SHP77 (cell line): ENCODE measurements at places on chromosomes 1 and 21.
A peak's percentile ranks its signal among the peaks of the same experiment; 100 is the strongest.

- no peak for DNase-seq
Measured at GRCh38 chr21:43640400-43640799, 18.9 kb downstream of the HSF2BP start.

GRCh38 chr1:107949467-107950253 is 15.3 kb downstream of the VAV3 start:
- DNase-seq, result no peak

DNA sequence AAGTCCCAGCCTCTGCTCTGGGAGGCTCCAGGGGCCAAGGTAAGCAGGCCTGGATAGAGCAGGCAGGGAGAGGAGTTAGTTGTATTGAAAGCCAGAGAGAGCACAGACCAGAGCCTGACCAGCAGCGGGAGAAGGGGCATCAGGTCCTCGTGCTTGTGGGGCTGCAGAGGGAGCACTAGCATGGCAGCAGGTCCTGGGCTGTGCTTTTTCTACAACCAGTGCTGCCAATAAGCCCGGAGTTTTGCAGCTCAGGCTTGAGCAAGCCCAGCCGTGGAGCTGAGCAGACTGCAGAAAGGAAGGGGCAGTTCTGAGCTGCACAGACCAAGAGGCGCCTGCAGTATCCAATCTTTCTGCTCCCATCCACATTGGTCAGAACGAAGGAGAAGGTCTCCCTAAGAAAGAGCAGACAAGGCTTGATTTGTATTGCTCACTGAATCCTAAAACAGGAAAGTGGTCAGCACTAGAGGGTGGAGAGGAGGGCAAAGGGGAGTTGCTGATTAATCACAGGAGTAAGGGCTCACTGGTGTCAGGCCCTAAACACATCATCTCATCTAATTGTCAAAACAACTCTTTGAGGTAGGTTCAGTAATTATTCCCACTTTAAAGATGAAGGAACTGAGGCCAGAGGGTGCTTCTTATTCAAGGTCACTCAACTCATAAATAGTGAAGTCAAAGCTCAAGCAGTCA is 2.7 kb downstream of the DENND2D start:
- DNase-seq, result no peak

- no peak for DNase-seq
Measured at GRCh38 chr1:117301901-117302300, 65.3 kb upstream of the MAN1A2 start.

GRCh38 chr1:202810615-202811295 is at the start of gene PCAT6:
TSS of gene PCAT6 (plus strand) at chr1:202810954.
- DNase-seq, result peak; percentile 96

DNA sequence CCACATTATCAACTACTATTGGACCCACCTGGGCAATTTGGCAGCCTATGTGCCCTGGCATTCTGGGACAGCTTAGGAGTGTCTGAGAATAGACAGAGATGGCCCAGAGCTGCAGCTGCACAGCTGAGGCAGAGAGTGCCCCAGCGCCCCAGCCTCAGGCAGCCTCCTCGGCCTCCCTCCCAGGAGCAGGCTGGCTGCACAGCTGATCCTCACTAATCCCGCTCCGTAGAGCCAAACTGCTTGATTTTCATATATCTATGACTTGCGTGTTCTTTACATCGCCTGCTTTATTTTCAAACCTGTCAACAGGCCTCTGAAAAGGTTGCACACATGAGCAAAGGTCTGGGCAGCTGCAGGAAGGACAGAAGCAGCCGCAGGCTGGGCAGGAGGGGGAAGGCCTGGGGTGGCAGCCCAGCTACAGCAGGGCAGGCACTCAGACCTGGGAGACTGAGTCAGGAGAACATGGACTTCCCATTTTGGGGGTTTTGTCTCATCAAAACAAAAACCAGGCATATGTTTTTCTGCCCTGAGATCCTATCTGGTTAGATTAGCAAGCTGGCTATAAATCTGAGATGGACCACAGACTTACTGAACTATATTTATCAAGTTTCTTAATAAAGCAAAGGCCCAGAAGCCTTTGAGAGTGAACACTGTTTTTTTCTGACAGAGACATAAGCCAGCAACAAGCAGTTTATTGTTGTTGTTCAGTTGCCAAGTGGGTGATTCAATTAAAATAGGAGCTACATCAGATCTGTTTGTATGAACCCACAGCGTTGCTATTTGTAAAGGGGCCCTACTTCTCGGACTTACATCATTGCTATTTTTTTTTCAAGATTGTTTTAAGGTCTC is 301.8 kb upstream of the DUSP10 start:
- DNase-seq, result no peak

- no peak for DNase-seq
Measured at GRCh38 chr1:12678820-12679219, 34.9 kb downstream of the AADACL4 start.

GRCh38 chr1:205325334-205325884 is 3.9 kb upstream of the NUAK2 start:
- peak; percentile 44 for DNase-seq

GRCh38 chr21:27450216-27450615 is 483.3 kb upstream of the ADAMTS5 start:
- no peak for DNase-seq

DNA sequence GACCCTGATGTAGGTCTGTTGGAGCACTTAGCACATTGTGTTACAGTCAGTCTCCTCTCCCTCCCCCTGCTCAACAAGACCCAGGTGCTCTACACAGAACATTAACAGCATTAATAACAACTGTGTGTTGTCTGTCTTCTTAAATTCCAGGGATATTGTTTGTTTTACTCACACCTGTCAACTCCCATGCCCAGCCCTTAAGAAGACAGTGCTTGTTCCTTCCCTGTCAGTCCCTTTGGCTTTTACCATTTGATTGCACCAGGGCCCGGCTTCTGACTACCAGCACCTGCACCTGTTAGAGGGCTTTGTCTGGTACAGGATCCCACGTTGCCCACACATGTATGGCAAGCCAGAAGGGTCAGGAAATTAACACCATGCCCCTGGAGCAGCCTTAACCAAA is 11.7 kb downstream of the RIMKLA start:
- peak; percentile 22 for DNase-seq

DNA sequence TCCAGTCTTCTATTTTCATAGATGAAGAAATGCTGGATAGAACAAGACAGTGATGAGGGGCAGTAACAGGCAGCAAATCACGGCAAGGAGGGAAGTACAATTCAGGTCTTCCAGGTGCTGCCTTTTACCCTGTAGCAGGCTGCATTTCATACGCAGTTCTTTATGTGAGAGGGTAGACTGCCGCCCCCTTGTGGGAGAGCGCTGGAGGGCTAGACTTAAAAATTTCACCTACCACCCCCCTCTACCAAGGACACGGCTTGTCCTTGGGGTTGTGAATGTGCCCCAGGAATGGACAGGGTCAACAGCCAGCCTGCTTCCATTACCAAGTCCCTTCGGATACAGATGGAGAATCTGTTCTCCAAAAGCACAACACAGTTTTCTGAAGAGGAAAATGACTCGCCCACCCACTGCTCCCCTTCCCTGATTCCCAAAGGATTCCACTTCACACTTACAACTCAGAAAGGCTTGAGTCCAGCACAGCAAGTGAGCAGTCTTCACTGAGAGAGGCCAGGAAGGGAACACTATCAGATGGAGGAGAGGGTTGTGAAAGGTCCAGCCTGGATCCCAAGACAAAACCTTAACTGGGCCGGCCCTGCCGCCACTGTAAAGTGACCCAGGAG is 7.4 kb downstream of the WDR77 start:
- DNase-seq, result peak; percentile 35

DNA sequence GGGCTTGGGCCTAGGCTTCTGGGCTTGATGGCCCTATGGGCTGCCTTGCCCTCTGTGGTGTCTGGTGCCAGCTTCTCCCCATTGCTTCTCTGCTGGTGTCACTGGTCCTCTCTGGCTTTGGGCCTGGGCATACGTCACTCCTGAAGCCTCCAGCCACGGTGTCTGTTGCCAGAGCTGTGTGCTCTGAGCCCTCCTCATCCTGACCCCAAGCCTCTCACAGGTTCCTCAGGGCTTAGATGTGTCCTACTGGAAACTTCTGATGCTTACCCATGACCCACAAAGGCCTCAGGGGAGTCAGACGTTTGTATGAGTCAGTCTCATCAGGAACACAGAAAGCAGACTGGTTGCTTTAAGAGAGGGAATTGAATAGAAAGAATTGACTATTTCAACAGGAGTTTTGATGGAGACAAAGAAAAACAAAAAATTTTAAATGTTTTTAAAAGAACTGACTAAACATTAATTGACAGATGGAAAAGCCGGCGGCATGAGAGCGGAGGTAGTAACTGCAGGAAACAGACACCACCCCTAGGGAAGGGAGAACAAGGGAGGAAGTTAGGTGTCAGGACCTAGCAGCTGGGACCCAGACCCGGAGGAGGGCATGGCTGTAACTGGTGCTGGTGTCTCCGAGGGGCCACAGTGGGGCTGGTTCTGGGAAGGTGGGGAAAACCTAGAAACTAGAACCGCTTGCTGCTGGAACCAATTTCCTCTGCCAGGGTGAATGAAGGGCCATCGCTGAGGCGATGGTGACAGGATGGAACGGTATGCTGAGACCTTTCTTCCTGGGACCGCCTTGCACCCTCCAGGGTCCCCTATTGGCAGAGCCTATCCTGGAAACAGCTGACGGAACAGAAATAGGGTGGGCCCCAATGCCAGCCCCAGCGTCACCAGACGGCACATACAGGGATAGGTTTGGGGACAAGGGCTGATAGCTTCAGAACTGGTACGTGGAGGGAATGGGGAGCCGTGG is 40.0 kb upstream of the CITED4 start:
- DNase-seq, result no peak

- no peak for DNase-seq
Measured at GRCh38 chr1:58608945-58609344, 31.9 kb upstream of the TACSTD2 start.

GRCh38 chr1:64472040-64472376 is 2.1 kb downstream of the CACHD1 start:
- DNase-seq, result no peak

GRCh38 chr1:93775224-93775623 is 93.6 kb upstream of the BCAR3 start:
- DNase-seq, result peak; percentile 25

- DNase-seq, result no peak
Measured at GRCh38 chr1:64474665-64475439, 4.9 kb downstream of the CACHD1 start.

- peak; percentile 16 for DNase-seq
Measured at GRCh38 chr1:62621907-62622306, 24.6 kb downstream of the ANGPTL3 start.

DNA sequence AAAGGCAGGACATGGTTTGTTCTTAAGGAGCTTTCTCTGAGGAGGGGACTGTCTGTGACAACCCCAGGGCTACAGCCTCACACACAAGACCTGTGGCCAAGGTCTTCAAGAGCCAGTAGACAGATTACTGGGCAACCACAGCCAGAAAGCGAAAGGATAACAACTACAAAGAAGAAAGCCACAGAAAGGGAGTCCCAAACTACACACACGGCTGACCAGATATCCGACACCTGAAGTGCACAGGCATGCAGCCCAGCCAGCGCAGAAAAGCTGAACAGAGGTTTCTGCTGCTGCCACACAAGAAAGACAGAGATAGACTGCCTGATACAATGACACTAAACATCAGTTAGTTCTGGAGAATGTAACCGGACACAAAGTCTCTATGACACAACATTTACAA is 21.4 kb upstream of the NADK start:
- no peak for DNase-seq

DNA sequence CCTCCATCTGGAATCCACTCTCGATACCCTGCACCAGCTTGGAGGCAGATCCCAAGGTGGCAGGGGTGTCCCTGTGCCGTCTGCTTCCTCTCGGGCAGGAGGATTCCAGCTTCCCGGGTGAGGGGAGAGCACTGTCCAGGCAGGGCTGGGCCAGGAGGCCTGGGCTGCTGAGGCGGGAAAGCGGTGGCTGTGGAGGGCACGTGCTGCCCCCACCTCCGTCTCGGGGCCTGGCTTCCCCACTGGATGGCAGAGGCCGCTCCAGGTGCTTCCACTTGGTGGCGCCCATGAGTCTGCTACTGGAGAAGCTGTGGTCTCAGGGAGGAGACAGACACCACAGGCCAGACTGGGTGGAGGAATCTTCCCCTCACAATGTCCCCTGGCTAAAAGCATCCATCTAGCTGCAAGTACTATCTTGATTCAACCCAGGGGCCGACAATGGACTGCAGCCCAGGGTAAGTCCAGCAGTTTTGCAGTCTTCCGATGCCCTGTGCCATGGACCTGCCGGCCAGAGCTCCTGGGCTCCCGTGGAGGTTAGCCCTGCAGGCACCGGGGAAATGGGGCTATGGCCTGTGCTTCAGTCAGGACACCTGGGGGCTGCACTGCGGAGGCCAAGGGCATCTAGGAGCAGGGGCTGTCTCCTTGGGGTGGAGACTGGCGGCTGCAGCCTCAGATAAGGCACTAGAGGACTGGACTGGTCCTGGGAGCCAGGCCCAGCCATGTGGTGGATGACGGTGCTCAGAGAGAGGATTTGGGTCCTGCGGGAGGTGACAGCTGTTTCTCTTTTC is 41.3 kb upstream of the EIF4G3 start:
- no peak for DNase-seq

DNA sequence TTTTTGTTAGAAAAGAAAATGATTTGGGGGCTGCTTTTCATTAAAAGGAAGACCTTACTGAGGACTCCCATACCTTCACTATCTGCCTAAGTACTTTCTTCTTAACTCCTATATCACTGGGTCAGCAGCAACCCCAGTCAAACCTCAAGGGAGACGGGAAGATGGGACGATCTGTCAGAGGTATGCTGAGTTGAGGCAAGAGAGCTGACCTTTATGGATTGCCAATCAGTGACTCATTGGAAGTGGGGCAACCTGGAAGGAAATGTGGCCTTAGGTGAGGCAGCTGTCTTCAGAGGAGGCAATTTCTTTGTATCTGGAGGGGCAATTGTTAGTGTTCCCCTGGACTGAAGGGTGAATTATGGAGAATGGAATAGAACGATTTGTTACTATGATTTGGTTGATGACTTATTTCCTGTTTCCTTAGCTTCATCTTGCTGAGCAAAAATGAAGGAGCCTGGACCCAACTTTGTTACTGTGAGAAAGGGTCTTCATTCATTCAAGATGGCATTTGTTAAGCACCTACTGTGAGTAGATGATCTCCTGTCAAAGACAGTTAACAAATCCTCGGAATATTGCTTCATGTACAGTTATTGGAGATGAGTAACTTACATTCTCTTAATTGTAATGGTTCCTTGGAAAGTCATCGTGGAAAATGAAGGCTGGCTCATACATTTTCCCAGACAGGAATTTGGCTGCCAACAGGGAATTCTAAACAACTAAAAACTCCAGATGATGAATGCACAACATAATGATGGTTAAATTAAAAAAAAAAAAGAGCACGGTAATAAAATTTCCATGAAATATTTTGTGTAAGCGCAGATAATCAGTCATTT is 134.7 kb upstream of the KCNJ15 start:
- DNase-seq, result no peak

DNA sequence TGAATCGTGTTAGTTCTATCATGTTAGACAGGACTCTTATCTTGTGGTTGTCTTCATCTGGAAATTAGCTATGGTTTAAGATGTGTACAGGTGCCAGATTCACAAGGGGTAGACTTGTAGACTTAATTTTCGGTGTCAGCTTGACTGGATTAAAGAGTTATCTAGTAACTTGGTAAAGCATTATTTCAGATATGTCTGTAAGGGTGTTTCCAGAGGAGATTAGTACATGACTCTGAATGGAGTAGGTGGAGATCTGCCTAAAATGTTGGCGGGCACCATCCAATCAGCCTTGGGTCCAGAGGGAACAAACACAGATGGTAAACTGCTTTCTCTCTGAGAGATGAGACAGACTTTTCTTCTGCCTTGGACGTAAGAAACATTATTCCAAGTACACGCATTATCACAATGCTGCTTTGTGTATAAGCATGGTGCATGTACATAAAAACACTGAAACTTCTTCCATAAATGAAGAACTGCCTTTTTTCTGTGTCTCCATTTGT is 434.6 kb downstream of the SMYD3 start:
- no peak for DNase-seq

GRCh38 chr1:181014477-181015250 is 8.0 kb downstream of the STX6 start:
- no peak for DNase-seq

- no peak for DNase-seq
Measured at GRCh38 chr1:24427545-24427862, 11.9 kb downstream of the NIPAL3 start.
